ENCODE measurements at places on chromosomes 3 and 15. TPM values are rescaled to one million over a fixed set of nuclear protein-coding genes. Genes with fewer than 3 reads are reported as not detected.

- no peaks in the 10 kb centered on the region for H3K36me3 ChIP-seq
- H3K27ac ChIP-seq, result no peak overlapping the region
- no peaks in the 10 kb centered on the region for H3K27me3 ChIP-seq
- H3K4me3 ChIP-seq, result no peak overlapping the region
These were observed 144.8 kb downstream of the GABRB3 start for GRCh38 chr15:26628071-26628470.

Gene NR2E3
- not detected for total RNA-seq

- DNase-seq, result no peak
- H3K4me3 ChIP-seq, result no peak overlapping the region
- H3K4me1 ChIP-seq, result no peaks in the 10 kb centered on the region
- peaks cover 82% of the 10 kb centered on the region for H3K27me3 ChIP-seq
These were observed 1.2 kb downstream of the TNFAIP8L3 start for GRCh38 chr15:51093488-51093838.

- no peak overlapping the region for H3K4me3 ChIP-seq
- no peak for DNase-seq
- peak overlapping the region; percentile 78 for H3K27ac ChIP-seq
- peaks cover 54% of the 10 kb centered on the region for H3K4me1 ChIP-seq
- H3K27me3 ChIP-seq, result peaks cover 2% of the 10 kb centered on the region
These were observed 4.1 kb downstream of the CXCR6 start for GRCh38 chr3:45947361-45947760.

Gene FRMD5
- total RNA-seq, result not detected

DNA sequence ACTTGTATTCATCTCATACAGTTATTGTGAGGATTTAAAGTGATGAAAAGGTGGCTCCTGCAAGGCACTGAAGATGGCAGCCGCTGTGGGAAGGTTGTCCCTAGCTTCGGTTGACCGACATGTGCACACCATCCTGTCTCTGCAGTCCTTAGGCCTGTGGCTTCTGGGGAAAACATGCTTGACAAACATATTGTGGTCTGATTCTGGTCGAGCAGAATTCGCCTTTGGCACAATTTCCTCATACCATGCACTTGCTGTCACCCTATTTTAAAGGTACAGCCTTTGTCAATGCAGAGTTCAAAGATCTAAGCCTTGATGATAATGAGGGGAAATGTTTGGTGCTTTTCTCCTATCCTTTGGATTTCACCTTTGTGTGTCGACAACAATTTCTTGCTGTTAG is 50.9 kb downstream of the PRICKLE2 start:
- H3K27me3 ChIP-seq, result no peaks in the 10 kb centered on the region
- H3K27ac ChIP-seq, result no peak overlapping the region
- no peaks in the 10 kb centered on the region for H3K4me1 ChIP-seq
- H3K36me3 ChIP-seq, result no peaks in the 10 kb centered on the region
- no peak for DNase-seq

- peaks cover 5% of the 10 kb centered on the region for H3K36me3 ChIP-seq
- H3K27me3 ChIP-seq, result peaks cover 71% of the 10 kb centered on the region
- DNase-seq, result no peak
- H3K4me3 ChIP-seq, result no peak overlapping the region
These were observed 756 bp upstream of the RASGRF1 start for GRCh38 chr15:79091204-79091867.

DNA sequence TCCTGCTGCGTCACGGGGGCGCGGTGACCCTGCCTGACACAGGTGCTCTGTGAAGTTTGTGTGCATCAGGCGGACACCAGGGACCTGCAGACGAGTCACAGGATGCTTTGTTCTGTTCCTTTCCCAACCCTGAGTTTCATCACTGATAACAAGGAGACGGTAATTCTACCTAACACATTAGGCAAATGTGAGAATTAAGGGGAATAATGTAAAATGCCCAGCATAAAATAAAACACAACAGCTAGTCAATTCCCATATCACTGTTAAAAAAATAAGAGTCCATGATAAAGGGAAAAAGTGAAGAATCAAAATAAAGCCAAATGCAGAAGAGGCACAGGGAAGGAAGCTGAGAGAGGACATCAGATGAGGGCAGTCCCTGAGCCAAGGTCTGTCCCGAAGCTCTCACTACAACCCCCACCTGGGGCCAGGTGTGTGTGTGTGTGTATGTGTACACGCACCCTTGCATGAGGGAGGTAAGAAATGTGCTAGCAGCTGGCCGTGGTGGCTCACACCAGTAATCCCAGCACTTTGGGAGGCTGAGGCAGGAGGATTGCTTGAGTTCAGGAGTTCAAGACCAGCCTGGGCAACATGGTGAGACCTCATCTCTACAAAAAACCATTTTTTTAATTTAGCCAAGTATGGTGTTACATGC is 27.5 kb downstream of the PLA2G4D start:
- no peaks in the 10 kb centered on the region for H3K36me3 ChIP-seq
- H3K27me3 ChIP-seq, result peaks cover 16% of the 10 kb centered on the region
- peaks cover 5% of the 10 kb centered on the region for H3K4me1 ChIP-seq
- no peak overlapping the region for H3K27ac ChIP-seq
- H3K4me3 ChIP-seq, result no peak overlapping the region

GRCh38 chr3:4582624-4583023 is 89.5 kb downstream of the ITPR1 start:
- no peaks in the 10 kb centered on the region for H3K27me3 ChIP-seq
- H3K4me1 ChIP-seq, result peaks cover 62% of the 10 kb centered on the region
- DNase-seq, result no peak

Gene PLA2G4E
- total RNA-seq, result not detected

GRCh38 chr3:155232605-155233004 is 60.9 kb downstream of the STRIT1 start:
- H3K4me1 ChIP-seq, result no peaks in the 10 kb centered on the region
- H3K4me3 ChIP-seq, result no peak overlapping the region
- H3K27ac ChIP-seq, result no peak overlapping the region
- no peaks in the 10 kb centered on the region for H3K36me3 ChIP-seq

Gene DPPA4
- 0.61 TPM for total RNA-seq

Gene KNG1
- total RNA-seq, result not detected
